SJCRH30 (cell line): ENCODE measurements at places on chromosomes 2 and 18. TPM values are rescaled to one million over a fixed set of nuclear protein-coding genes. Genes with fewer than 3 reads are reported as not detected.

DNA sequence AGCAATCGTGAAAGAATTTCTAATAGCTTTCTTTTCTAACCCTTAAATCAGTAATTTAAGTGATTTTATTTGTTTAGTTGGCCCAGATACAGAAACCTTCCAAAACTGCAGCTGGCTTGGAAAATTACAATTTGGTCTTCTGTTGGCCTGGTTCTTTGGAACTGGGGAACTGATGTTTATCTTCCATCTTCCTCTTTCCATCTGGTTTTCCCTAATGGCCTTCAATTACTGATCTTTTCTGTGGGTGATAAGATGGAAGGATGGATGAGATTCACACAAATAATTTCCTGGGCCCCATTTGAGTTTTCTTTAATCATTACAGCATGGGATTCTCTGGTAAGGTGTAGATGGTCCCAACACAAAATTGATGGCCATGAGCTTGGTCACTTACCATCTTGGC lies 106.5 kb upstream of the CHRNA1 start:
- H3K27me3 ChIP-seq, result no peaks in the 10 kb centered on the region; the same call in 1 of the 2 replicates
- H3K4me1 ChIP-seq, result peaks cover 4% of the 10 kb centered on the region
- peaks cover 9% of the 10 kb centered on the region for H3K36me3 ChIP-seq

GRCh38 chr18:48364146-48364545 lies 45.0 kb downstream of the ZBTB7C start:
- H3K36me3 ChIP-seq, result no peaks in the 10 kb centered on the region
- H3K27me3 ChIP-seq, result no peaks in the 10 kb centered on the region
- no peaks in the 10 kb centered on the region for H3K4me1 ChIP-seq
- H3K4me3 ChIP-seq, result no peak overlapping the region

GRCh38 chr2:187566266-187566665 lies 12.0 kb upstream of the TFPI start:
- no peak overlapping the region for H3K27ac ChIP-seq
- no peak for DNase-seq
- H3K36me3 ChIP-seq, result no peaks in the 10 kb centered on the region

DNA sequence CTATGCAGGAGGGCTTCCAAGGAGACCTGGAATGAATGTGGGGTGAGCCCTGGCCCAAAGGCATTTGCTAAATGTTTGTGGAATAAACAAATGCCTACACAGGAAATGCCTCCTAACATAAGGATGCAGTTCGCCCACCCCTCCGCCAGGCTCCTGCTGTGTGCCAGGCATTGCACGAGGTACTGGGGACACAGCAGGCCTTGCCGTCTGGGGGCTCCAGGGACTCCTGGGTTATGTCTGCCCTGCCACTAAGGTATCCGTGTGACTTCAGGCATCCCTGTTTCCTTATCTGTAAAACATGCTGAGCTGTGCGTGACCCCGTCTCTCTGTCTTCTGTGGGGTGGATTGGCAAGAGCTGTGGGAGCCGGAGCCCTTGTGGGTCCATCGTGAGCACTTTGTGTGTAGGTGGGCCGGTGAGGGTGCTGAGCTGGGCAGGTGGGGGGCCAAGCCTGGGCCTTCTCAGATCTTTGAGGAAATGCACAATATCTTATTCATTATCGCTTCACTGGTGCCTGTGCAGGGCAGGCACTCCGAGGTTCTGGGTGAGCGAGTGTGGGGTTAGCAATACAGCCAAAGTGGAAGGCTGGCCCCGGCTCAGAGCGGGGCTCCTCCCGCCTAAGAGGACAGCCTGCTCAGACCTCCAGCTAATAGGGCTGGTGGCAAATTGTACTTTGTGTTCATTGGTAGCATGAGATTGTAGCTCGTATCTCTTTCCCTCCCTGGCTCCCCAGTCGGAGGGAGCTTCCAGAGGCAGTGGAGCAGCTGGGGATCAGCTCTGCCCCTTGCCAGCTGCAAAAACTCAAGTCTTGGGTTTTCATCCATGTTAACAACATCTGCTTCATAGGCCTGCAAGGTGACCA lies 126.8 kb downstream of the GLI2 start:
- H3K36me3 ChIP-seq, result no peaks in the 10 kb centered on the region
- peaks cover 7% of the 10 kb centered on the region; the same call in 1 of the 2 replicates for H3K4me1 ChIP-seq
- no peak for DNase-seq
- H3K4me3 ChIP-seq, result no peak overlapping the region

KLHL41 gene
- 21.1 and 26.1 TPM in 2 replicates for total RNA-seq

DNA sequence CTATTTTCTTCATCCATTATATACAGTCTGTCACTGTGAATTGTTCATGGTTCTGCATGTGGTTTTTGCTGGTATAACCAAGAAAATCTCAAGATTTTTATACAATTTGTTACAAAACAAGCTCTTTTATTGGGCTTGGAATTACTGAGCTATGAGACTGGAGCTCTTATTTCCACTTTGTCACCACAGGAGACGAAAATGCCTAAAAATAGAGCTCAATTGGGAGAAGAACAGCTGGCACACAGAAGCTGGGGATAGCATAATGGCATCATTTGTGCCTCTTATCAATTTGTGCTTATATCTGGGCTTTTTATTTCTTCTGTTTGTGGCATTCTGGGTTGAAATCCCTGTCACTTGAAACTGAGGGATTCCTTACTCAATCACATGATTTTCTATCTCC lies 219.1 kb downstream of the CALCRL start:
- H3K27me3 ChIP-seq, result no peaks in the 10 kb centered on the region
- H3K4me3 ChIP-seq, result no peak overlapping the region
- peak overlapping the region; percentile 32 for H3K27ac ChIP-seq
- DNase-seq, result peak; percentile 64
- H3K4me1 ChIP-seq, result peaks cover 20% of the 10 kb centered on the region

DNA sequence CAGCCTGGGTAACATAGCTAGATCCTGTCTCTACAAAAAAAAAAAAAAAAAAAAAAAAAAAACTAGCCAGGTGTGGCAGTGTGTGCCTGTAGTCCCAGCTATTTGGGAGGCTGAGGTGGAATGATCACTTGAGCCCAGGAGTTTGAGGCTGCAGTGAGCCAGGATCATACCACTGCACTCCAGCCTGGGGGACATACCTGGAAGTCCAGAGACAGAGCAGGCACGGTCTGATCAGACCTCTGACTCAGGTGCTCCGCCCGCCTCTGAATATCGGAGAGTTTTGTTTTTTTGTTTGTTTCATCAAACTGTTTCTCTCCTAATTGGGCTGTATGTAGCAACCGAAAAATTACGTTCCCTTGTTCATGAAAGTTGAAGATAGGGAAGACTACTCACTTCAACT lies 49.2 kb downstream of the RASGRP3 start:
- no peak for DNase-seq
- H3K4me3 ChIP-seq, result no peak overlapping the region
- no peak overlapping the region for H3K27ac ChIP-seq

GPR155 gene
- 13.5 and 14.1 TPM in 2 replicates for total RNA-seq

EPB41L3 gene
- total RNA-seq, result 0.18 TPM in 1 of 2 replicates, not detected in the other

DNA sequence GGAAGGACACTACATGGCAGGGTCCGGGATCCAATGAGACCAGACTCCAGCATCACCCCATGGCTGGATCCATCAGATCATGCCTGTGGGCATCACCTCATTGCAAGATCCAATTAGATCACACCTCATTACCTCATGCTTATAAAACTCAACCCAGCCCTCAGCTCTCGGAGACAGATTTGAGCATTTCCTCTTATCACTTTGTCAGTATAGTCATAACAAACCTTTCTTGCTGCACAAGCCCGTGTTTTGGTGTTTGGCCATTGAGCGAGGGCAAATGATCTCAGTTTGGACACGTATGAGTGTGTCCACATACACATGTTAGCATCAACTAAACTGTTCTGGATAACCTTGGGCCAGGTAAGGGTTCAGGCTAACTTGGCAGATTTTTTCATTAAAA lies 58.8 kb downstream of the CCDC195 start:
- no peak overlapping the region for H3K4me3 ChIP-seq
- no peaks in the 10 kb centered on the region for H3K36me3 ChIP-seq
- no peaks in the 10 kb centered on the region for H3K4me1 ChIP-seq
- H3K27me3 ChIP-seq, result no peaks in the 10 kb centered on the region
- DNase-seq, result no peak

DNA sequence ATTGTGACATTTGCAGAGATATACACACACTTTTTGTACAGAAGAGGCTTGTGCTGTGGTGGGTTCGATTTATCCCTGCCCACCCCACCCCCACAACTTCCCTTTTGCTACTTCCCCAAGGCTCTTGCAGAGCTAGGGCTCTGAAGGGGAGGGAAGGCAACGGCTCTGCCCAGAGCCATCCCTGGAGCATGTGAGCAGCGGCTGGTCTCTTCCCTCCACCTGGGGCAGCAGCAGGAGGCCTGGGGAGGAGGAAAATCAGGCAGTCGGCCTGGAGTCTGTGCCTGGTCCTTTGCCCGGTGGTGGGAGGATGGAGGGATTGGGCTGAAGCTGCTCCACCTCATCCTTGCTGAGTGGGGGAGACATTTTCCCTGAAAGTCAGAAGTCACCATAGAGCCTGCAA lies 40.0 kb downstream of the STEAP3 start:
- H3K36me3 ChIP-seq, result no peaks in the 10 kb centered on the region
- no peaks in the 10 kb centered on the region for H3K27me3 ChIP-seq
- H3K4me1 ChIP-seq, result peaks cover 16% of the 10 kb centered on the region; the same call in 1 of the 2 replicates
- H3K4me3 ChIP-seq, result no peak overlapping the region
- no peak overlapping the region for H3K27ac ChIP-seq

ST6GAL2 gene
- 1.7 and 2.2 TPM in 2 replicates for total RNA-seq

GRCh38 chr2:74008761-74009395 lies 24.2 kb downstream of the TET3 start:
- no peaks in the 10 kb centered on the region for H3K27me3 ChIP-seq
- H3K4me1 ChIP-seq, result peaks cover 48% of the 10 kb centered on the region
- peak overlapping the region; percentile 64 for H3K27ac ChIP-seq
- H3K4me3 ChIP-seq, result no peak overlapping the region
- H3K36me3 ChIP-seq, result peaks cover 12% of the 10 kb centered on the region; the same call in 1 of the 2 replicates

GRCh38 chr2:42663106-42663780 lies 94.8 kb downstream of the MTA3 start:
- H3K4me3 ChIP-seq, result no peak overlapping the region
- H3K27ac ChIP-seq, result no peak overlapping the region
- peak; percentile 96 for DNase-seq
- H3K36me3 ChIP-seq, result peaks cover 4% of the 10 kb centered on the region
- no peaks in the 10 kb centered on the region for H3K4me1 ChIP-seq

DNA sequence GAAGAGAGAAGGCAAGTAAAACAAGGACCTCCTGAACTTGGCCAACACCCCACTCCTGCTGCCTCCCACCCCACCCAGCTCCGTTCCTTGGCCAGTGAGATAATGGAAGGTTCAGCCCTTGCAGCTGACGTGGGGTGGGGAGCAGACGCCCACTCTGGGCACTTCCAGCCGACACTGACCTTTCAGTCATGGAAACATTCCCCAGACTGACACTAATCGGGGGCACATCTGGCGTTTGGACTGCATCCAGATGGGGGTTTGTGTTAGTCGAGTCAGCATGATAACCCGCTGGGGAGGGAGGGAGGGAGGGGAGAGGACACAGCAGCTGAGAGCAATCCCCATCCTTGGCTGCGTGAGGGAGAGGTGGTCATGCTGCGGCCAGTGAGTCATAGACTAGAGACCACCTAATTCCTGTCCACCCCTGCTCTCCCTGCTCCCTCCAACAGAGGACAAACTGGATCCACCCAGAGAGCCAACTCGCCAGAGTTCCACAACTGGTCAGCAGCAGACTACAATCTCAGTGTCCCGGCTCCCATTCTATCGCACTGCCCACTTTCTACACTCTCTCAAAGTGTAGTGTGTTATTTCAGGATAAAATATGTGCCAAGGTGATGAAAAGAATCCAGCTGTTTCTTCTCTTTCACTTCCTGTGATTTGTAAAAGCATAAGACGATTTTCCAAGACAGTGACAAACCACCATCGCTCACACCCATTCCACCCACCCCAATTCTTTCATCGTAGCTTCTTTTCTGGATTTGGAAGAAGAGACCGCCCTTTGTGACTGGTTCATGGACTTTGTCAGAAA lies 115.4 kb upstream of the PKDCC start:
- peak overlapping the region; percentile 97 for H3K27ac ChIP-seq
- no peaks in the 10 kb centered on the region for H3K36me3 ChIP-seq
- no peaks in the 10 kb centered on the region for H3K27me3 ChIP-seq
- H3K4me1 ChIP-seq, result peaks cover 79% of the 10 kb centered on the region
- peak; percentile 100 for DNase-seq

LRATD1 gene
- not detected in 2 replicates for total RNA-seq

GRCh38 chr2:6480514-6480913 lies 385.2 kb downstream of the CMPK2 start:
- H3K4me3 ChIP-seq, result no peak overlapping the region
- DNase-seq, result no peak
- H3K27ac ChIP-seq, result no peak overlapping the region
- H3K27me3 ChIP-seq, result no peaks in the 10 kb centered on the region
- H3K4me1 ChIP-seq, result no peaks in the 10 kb centered on the region; the same call in 1 of the 2 replicates
- no peaks in the 10 kb centered on the region for H3K36me3 ChIP-seq

ABCG5 gene
- total RNA-seq, result not detected in 2 replicates

GRCh38 chr2:56239437-56239836 lies 55.6 kb downstream of the CCDC85A start:
- no peaks in the 10 kb centered on the region for H3K4me1 ChIP-seq
- no peak for DNase-seq
- H3K4me3 ChIP-seq, result no peak overlapping the region

DNA sequence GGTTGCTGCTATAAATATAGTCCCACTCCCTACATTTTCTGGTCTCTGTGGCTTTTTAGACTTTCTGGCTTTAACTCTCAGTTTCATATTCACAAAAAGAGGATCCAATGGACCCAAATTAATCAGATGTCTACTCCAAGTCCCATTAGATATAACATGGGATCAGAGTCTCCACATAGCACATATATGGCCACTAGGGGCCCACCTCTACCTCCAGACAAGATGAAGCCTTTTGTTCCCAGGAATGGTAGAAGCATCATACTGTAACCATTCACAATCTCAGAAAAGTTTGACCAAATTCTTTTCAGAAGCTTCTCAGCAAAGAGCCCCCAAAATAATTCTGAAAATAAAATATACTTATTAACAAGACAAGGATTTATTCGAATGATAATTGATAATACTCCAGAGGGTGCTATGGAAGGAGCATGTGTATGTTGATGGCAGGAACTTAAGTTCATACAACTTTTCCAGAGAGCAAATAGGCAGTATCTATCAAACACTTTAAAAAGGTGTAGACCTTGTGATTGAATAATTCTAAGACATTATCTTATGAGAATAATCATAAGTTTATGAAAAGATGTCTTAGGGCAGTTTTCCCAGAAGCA lies 382.3 kb upstream of the CRIM1 start:
- H3K4me1 ChIP-seq, result no peaks in the 10 kb centered on the region
- no peaks in the 10 kb centered on the region for H3K36me3 ChIP-seq
- H3K4me3 ChIP-seq, result no peak overlapping the region

GRCh38 chr2:26401739-26402541 lies at the start of gene DRC1:
Gene DRC1 (plus strand): TSS chr2:26401920. CDS start chr2:26401990, 70 bp downstream.
- no peak for DNase-seq
- no peaks in the 10 kb centered on the region for H3K27me3 ChIP-seq
- H3K36me3 ChIP-seq, result no peaks in the 10 kb centered on the region
- no peak within 1 kb of the TSS for H3K4me3 ChIP-seq

- no peak for DNase-seq
- no peak overlapping the region for H3K4me3 ChIP-seq
- no peaks in the 10 kb centered on the region for H3K4me1 ChIP-seq
- H3K27me3 ChIP-seq, result no peaks in the 10 kb centered on the region
- H3K27ac ChIP-seq, result no peak overlapping the region
Observed at GRCh38 chr2:127698553-127699355, 2.5 kb upstream of the SFT2D3 start.
